IPS-NIHi11 (cell line): ENCODE measurements at places on chromosomes 2 and 18.

GRCh38 chr2:55966401-55967118 lies 43.0 kb upstream of the EFEMP1 start:
- DNase-seq: no peak

- no peak for DNase-seq
These were observed 451.1 kb upstream of the NETO1 start for GRCh38 chr18:73318739-73319479.

DNA sequence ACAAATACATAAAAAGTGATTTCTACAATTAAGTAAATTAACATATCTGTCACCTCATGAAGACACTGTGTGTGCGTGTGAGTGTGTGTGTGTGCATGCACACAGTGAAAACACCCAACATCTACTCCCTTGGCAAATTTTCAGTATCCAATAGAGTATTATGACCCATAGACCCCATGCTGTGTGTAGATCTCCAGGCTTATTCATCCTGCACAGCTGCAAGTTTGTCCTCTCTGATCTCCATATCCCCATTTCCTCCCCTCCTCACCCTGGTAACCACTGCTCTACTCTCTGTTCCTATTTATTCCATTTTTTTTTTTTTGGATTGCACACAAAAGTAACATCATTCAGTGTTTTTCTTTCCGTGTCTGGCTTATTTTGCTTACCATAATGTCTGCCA lies 391.0 kb downstream of the SOX11 start:
- DNase-seq: no peak

GRCh38 chr2:180124273-180125139 lies 117.4 kb upstream of the CWC22 start:
- DNase-seq: peak; percentile 37

DNA sequence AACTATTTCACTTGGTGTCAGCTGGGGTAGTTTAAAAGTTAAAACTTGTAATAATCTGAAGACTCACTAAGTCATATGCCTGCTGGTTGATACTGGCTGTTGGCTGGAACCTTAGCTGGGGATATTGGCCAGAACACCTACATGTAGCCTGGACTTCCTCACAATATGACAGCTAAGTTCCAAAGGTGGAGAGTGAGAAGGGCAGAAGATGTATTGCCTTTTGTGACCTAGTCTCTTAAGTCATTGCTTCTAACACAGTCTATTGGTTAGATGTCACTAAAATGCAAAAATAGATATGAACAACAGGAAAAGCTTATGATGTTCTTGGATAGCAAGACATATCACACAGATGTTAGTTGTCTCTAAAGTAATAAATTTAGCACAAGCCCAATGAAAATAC lies 113.2 kb upstream of the CHAC2 start:
- DNase-seq: no peak

GRCh38 chr2:105915005-105915558 lies 170.4 kb downstream of the NCK2 start:
- DNase-seq: no peak
